NCI-H446 (cell line): ENCODE measurements at places on chromosomes 5 and 9.

GRCh38 chr5:56512313-56512996 lies 279.3 kb upstream of the ANKRD55 start:
- no peak for DNase-seq

DNA sequence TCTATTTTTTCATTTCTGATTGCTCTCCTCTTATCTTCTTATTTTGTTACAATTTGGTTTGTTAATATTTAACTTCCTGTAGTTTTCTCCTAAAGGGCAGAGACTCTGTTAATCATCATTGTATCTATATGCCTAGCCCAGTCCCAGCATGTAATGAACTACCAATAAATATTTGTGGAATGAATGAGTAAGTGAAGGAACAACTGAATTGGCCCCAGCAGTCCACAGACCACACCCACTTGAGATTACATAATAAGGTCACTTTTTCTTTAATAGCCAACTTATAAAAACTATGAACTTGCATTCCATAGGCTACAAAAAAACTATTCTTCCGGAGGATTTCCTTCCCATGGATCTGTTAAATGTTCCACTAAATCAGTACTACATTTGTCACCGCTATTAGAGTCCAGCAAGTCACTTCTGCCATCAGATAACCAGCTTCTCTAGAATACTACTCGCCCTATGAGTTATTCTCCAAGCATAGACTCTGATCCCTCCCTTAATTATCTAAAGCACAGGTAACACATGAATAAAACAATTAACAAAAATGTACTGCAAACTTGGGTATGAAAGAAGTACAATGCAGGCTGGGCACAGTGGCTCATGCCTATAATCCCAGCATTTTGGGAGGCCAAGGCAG lies 27.5 kb upstream of the TNPO1 start:
- DNase-seq, result no peak

GRCh38 chr5:119398727-119399466 lies 43.1 kb downstream of the TNFAIP8 start:
- no peak for DNase-seq

DNA sequence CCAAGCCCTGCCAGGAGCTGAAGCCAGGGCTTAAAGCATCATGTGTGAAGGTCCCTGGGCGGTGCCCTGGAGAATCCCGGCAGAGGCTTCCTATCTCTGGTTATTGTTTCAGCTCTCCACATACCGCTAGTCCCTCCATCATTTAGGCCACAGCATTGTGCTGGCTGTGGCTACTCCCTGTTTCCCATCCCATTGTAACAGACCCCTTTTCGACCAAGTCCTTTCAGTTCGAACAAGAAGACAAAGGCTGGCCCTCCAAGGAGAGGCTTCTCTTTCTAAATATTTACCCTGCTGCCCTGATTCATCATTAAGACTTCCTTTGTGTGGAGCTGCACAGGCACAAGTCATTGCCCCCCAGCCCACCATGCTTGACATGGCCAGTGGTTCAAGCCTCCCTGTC lies 41.6 kb downstream of the NEUROG1 start:
- DNase-seq, result peak; percentile 60

DNA sequence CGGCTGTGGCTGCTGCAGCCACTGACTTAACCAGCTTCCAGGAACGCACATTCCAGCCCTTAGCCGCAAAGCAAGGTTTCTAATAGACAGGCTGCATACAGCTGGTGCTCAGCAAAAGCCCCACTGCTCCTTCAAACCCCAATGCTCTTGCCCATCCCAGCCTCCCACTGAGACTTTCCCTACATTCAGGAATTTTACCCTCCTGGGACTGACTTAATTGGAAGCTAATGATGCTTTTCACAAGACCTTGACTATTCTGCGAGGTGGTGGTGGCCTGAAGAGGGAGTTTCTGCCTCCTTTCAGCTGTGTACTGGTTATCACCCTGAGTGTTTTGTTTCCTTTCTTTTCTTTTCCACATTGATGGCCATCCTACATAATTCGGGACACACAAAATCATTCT lies 164.9 kb upstream of the IRX1 start:
- DNase-seq, result no peak

DNA sequence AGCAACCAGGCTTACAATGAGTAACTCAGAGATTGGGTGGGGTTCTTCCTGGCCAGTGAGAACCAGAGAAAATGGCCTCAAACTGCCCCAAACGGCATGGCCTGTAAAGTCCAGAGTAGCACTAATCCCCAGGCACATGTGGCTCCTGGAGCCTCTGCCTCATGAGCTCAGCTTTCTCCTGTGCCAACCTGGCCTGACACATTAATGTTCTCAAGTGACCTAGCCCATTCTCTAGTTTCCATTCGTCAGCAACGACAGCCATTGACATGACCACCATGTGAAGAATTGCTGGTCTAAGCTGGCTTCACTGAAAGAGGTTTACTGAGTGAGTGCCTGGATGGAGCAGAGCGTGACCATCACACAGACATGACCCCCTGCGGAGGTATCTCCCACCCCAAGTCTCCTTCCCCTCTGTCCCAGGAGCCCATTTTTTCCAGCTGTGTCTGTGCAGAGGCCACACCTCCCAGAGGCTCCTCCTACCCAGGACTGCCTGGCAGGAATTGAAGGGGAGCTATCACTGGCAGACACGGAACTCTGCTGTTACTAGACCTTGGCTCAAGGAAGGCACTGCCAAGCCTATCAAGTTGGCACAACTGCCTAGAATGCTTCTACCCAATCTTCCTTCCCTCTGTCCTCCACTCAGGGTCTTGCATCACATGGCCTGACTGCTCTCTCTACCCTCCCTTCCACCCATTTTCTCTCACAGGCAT lies 59.0 kb upstream of the BOD1 start:
- DNase-seq, result no peak

GRCh38 chr5:102226321-102226720 lies 69.8 kb downstream of the SLCO4C1 start:
- DNase-seq, result no peak

DNA sequence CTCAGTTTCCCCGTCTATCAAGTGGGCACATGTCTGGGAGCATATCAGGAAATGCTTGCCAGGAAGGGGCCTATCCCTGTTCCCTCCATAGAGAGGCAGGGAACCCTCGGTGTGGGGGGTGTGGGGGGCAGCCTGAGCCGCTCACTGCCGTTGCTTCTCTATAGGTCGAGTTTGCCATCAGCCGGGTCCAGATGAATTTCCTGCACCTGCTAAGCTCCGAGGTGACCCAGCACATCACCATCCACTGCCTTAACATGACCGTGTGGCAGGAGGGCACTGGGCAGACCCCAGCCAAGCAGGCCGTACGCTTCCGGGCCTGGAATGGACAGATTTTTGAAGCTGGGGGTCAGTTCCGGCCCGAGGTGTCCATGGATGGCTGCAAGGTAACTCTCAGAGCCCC lies 13.8 kb upstream of the ORM1 start:
- no peak for DNase-seq

DNA sequence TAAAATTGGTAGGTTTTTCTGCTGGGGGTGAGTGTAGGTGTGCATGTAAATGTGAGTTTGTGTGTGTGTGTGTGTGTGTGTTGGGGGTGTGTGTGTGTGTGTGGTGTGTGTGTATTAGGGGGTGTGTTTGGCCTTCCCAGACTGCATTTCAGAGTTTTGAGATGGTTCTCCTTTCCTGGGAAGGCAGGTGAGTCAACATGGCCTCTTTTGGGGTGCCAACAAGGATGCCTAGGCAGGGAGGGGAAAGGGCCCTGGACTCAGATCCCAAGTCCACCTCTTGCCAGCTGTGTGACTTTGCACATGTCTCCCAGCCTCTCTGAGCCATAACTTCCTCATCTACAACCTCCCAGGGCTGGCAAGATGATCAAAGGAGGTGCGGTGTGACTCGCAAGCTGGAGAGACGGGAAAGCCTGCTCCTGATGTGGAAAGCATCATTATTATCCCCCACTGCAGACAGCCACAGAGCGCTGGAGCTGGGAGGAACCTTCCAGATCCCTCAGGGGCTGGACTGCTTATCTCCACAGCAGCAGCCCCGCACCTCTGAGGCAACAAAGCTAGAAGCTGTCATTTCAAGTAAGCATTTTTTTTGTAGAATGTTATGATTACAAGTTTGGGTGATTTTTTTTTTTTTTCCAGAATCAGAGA lies 63.5 kb upstream of the TBC1D2 start:
- no peak for DNase-seq

DNA sequence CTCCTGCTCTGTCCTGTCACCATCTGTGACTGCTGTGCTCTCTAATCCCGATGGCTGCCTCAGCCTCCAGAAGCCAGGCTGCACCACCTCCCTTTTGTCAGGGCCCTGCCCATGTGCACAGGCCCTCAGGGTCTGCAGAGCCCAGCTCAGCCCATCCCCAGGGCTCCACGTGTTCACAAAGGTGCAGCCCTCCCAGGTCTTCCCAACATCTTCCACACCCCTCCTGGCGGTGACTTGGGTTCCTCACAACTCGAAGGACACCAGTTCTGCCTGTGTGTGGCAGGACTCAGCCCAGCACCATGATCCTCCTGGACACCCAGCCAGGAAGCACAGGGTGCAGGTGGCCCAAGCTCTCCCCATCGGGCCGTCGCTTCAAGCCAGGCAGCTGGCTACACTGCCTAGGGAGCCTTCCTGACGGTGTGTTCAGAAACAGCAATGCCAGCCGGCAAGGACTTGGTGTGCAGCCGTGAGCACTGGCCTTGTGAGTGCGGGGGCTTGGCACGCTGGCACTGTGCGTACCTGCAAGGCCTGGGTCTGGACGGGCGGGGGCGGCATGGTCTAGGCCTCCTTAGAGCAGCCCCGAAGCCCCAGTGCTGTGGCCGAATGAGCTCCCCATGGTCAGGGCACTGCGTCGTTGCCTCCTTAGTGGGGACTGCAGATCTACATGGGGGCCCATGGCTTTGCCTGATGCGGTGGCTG lies 96.1 kb downstream of the MRPL36 start:
- DNase-seq, result no peak

- DNase-seq, result no peak
Observed at GRCh38 chr5:132010989-132011621, 353 bp downstream of the ACSL6 start.
